ENCODE measurements at places on chromosomes 5 and 9.

DNA sequence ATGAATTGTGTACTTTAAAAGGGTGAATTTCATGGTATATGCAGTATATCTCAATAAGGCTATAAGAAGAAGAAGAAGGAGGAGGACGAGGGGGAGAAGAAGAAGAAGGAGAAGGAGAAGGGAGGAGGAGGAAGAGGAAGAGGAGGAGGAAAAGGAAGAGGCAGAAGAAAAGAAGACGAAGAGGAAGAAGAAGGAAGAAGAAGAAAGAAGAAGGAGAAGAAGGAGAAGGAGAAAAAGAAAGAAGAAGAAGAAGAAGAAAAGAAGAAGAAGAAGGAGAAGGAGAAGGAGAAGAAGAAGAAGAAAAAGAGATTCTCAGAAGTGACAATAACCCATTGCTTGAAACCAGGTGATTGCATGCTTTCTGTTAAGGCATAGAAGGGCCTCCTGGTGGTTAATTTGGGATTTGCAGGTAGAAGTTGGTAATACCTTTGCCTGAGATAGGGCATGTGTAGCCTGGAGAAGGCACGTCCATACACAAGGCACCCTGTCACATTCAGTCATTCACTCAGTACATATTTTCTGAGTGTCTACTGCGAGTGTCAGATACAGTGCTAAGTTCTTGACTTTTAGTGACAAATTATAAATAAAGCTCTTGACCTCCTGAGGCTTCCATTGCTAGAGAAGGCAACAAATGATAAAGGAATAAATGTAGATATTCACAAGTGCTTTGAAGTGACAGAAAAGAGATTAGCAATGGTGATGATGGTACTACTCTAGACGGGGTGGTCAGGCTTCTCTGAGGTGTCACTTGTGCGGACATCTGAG, 231.3 kb downstream of the NPR3 start:
- DNase-seq: peak; percentile 32

DNA sequence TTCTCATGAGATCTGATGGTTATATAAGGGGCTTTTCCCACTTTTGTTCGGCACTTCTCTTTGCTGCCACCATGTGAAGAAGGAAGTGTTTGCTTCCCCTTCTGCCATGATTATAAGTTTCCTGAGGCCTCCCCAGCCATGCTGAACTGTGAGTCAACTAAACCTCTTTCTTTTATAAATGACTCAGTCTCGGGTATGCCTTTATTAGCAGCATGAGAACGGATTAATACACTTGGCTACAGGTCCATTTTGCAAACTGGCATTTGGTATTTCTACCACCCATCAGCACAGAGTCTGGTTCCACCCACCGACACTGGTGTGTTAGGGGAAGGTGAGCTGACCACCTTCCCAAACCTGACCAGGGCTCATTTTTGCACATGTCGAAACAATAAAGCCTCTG, 47.9 kb upstream of the RARS1 start:
- no peak for DNase-seq

- DNase-seq: no peak
Observed at GRCh38 chr5:141843156-141843927, 34.9 kb downstream of the PCDH1 start.

DNA sequence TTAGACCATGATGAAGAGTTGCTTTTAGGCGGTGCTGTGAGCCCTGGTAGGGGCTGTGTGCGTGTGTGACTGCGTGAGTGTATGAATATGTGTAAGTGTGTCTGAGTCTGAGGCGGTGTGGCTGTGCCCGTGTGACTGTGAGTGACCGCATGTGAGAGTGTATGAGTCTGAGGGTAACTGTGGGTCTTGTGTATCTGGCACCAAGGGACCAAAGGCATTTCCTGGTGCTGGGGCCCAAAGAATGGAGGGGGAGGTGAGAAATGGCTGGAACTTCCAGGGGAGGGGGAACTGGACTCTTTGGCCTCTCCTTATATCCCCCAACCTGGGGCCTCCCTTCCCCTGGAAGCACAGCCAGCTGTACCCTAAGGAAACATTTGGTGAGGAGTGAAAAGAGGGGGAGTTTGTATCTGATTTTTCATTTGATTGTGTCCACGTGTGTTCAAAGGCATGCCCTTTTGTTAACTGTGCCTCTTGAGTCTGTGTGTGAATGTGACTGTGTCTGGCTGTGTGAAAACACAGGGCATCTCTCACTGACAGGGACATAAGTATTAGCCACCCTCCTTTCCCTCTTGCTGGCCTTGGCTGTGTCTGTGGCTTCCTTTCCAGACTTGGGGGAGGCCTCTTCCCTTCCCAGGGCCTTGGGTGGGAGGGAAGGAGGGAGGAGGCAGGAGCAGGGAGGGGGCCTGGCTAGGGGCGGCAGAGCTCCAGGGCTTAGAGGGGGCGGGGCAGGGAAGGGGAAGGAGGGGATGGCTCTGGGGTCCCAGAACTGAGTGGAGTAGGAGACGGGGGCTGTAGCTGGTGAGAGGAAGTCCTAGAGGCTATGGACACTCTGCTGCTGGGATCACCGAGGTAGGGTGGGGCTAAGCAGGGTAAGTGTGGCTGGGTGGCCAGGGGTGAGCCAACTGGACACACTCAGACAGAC, 1.4 kb downstream of the IL11RA start:
- no peak for DNase-seq

GRCh38 chr5:54024466-54024865, 285.9 kb downstream of the ARL15 start:
- no peak for DNase-seq

- DNase-seq: no peak
Observed at GRCh38 chr9:86062845-86063693, 36.3 kb downstream of the GOLM1 start.

DNA sequence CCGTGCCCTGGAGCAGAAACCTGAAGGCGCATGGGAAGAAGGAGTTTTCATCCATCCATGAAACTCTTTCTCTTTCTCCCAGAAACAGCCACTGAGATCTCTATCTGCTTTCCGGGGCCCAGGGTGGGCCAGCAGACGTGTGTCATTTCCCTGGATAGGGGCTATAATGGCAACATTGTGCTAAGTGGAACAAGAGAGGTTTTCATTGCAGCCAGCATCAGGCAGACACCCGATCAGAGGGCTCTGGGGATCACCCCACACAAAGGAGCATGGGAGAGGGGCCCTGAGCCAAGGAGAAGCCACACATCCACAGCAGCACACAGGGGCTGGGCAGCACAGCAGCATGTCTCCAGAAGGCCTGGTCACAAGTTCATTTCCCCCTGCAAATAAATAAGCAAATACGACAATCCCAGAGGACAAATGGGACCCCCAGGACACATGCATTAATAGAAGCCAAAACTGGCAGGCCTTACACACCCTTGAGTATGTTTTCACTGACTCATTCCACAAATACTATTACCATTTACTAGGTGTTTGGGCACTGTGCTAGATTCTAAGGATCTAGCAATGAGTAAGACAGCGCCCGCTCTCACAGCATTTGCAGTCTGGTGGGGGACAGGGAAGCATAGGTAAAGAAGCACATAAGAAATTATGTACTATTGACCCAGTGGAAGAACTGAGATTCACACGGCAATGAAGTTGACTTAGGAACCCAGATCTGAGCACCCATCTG, 4.3 kb upstream of the AFAP1L1 start:
- DNase-seq: no peak

DNA sequence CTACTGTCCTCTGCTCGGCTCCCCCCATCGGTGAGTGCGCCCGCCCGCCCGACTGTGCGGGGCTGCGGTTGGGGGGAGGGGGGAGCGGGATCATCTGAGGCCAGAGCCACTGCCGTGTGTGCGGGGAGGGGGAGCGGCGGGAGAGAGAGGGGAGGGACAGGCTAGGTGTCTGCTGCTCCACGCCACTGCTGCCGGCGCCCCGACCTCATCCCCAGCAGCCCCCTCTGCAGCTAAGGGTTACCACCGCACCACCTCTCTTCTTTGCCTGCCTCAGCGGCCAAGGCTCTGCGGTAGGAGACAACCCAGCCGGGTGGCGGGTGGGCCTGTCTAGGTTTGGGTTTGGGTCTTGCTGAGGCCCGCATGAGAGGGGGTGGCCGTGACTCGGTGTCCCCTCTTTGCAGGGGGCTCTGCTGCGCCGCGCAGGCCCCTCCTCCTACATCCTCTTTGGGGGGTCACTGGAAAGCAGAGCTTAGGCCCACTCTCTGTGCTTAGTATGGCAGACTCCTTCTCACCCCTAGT, 670 bp upstream of the PURA start:
- DNase-seq: no peak

DNA sequence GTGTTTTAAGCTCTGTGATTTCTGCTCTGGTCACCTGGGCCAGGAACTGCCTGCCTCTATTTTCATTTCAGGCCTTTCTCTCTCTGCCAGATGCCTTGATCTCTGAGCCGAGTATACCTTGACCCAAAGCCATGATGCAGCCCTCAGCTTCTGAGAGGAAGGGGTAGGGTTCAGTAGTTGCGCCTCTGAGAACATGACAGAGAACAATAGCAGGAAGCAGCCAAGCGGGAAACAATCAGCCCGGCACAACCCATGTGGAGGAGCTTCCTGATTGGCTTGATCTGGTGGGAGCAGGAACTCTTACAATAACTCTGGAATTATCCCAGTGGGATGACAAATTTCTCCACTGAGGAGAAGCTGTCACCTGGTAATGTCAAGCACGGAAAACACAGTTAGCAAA, 127.4 kb downstream of the PALM2AKAP2 start:
- DNase-seq: no peak

DNA sequence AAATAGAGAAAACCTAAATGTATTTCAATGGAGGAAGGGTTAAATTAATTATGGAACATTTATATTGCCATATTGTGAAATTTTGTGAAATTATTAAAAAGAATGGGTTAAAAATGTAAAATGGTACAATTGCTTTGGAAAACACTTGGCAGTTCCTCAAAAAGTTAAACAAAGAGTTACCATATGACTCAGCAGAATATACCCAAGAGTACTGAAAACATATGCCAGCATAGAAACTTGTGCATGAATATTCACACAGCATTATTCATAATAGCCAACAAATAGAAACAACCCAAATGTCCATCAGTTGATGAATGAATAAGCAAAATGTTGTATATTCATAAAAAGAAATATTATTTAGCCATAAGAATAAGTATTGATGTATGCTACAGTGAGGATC, 181.0 kb upstream of the MAST4 start:
- no peak for DNase-seq

DNA sequence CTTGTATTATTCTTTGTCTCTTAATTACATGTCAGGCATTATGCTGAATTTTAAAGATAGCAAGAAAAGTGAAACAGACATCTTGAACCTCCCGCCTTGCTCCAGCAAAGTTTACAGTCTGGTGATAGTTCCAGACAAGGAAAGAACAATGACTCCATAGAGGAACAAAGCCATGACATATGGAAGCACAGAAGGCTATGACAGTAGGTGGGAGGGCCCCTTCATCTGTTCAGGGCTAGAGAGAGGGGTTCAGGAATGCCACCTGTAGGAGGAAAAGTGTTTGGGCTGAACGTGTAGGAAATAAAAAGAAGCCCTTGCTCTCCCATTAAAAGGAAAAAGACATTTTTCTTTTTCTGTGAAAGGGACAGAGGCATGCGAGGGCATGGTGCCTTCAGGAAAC, 315.6 kb downstream of the TRIM32 start:
- no peak for DNase-seq

GRCh38 chr9:86591472-86591871, 237.3 kb upstream of the TUT7 start:
- DNase-seq: no peak

GRCh38 chr9:101476576-101477208, 41.1 kb upstream of the ALDOB start:
- no peak for DNase-seq

DNA sequence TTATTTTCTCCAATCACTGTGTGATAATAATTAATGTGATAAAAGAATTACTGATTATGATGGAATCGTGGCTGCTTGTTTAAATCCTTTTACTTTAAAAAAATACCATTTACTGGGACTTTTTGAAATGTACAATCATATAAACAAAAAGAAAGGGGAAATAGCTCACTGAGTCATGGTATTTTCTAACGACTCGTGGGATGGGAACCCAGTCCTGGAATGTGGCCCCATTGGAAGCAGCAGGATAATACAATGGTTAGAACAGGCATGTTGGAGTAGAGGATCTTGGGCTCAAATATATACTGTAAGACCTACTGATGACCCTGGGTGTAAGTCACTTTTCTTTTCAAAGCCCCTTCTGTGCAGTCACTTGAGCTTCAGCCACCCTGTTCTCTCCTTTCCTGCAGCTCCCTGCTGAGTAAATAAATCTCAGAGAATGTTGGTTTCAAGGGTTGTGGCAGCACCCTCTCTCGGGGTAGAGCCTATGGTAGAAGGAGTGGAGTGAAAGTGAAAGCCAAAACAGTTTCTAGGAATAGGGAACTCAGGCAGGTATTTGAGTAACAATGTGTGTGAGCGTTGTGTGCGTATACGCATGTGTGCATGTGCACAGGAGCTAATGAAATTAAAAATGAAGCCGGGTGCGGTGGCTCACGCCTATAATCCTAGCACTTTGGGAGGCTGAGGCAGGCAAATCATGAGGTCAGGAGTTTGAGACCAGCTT, 40.8 kb upstream of the LARP1 start:
- peak; percentile 45 for DNase-seq

DNA sequence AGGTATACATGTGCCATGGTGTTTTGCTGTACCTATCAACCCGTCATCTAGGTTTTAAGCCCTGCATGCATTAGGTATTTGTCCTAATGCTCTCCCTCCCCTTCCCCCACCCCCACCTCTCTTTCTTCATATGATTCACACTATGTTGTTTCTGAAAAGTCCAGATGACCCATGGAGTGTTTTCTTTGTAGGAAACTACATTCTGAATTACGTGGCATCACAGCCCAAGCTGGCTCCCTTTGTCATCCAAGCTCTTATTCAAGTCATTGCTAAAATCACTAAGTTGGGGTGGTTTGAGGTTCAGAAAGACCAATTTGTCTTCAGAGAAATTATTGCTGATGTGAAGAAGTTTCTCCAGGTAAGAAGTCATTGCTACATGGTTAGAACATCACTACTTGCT, 30.4 kb downstream of the RANBP17 start:
- DNase-seq: no peak

DNA sequence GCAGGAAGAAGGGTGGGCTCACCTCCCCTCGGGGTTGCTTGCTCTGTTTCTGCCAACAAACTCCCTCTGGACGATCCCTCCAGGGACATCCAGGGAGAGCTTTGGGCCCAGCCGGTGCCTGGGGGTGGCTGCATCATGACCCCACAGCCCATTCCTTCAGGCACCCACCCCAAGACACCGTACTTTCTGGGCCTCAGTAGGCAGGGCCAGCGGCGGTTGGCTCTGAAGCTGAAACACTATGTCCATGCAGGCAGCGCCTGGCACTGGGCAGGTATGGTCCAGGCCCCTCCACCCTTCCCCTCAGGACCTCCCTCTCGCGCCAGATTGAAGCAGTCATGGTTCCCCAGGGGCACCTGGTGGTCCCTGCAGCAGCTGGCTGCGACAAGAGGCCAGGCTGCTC, 18.5 kb upstream of the SUSD3 start:
- DNase-seq: no peak

GRCh38 chr9:19161257-19162025, 34.1 kb upstream of the PLIN2 start:
- DNase-seq: no peak

Measured in NCI-H1417 (cell line).